SJSA1 (cell line): ENCODE measurements at places on chromosomes 2 and 18. TPM values are rescaled to one million over a fixed set of nuclear protein-coding genes. Genes with fewer than 3 reads are reported as not detected.

Gene VWC2L
- not detected in 2 replicates for total RNA-seq

Gene COBLL1
- total RNA-seq, result 8.4 and 10.6 TPM in 2 replicates

Gene STAT4
- 0.89 and 8.2 TPM in 2 replicates for total RNA-seq

Gene CFC1
- not detected in 2 replicates for total RNA-seq

Gene NOL4
- not detected in 2 replicates for total RNA-seq
